Small intestine (tissue), 16 donors: ENCODE measurements at places on chromosomes 2 and 18. TPM values are rescaled to one million over a fixed set of nuclear protein-coding genes. Genes with fewer than 3 reads are reported as not detected.

ITGAV gene
- polyA plus RNA-seq, result 48.2 TPM

FRZB gene
- polyA plus RNA-seq, result 2.5 TPM

POMC gene
- polyA plus RNA-seq, result 0.67 TPM

FOXI3 gene
- not detected for polyA plus RNA-seq

MTCL1 gene
- polyA plus RNA-seq, result 7.6 TPM

PTGR3 gene
- polyA plus RNA-seq, result 23.3 TPM

PTH2R gene
- not detected for polyA plus RNA-seq

BCL2 gene
- 7.2 TPM for polyA plus RNA-seq

FTCDNL1 gene
- 0.81 TPM for polyA plus RNA-seq

POTEC gene
- not detected for polyA plus RNA-seq
